ENCODE measurements at places on chromosomes 5 and 9. TPM values are rescaled to one million over a fixed set of nuclear protein-coding genes. Genes with fewer than 3 reads are reported as not detected.

DNA sequence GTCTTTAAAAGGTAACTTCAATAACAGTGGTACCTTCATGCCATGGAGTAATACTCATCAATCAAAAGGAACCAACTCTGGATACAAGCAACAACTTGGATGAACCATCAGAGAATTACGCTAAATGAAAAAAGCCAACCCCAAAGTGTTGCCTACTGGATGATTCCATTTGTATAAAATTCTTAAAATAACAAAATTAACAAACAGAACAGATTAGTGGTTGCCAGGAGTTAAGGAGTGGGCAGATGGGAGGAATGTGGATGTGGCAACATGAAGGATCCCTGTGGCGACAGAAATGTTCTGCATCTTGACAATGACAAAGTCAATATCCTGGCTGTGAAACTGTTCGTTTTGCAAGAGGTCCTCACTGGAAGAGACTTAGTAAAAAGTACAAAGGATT is 50.5 kb downstream of the SPTLC1 start:
- peaks cover 13% of the 10 kb centered on the region for H3K4me1 ChIP-seq
- H3K27me3 ChIP-seq = no peaks in the 10 kb centered on the region

DNA sequence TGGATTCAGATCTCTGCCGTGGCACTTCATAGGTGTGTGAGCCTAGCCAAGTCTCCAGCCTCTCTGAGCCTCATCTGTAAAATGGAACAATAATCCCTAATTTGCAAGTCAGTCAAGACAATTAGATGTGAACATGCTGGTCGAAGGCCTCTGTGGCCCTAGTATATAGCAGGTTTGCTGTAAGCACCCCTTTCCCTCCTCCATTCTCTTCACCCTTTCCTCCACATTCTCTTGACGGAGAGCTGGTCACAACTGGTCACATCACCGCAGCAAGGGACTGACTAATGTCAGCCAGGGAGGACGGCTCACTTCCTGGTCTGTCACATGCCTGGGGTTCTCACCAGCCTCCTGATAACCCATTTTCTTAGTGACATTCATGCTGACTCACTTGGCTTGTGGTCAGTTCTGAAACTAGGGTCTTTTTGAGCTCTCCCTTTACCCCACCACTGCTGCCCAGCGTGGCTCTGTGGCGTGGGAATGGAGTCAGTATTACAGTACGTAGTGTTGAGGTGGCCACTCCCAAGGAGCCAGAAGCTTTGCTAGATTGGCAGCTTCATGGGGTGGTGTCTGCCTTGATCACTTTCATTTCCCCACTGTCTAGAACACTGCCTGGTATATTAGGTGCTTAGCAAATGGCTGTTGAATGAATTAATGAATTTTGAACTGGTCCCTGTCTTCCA is 47.8 kb downstream of the ERGIC1 start:
- H3K27ac ChIP-seq = peak overlapping the region; percentile 99
- no peaks in the 10 kb centered on the region for H3K27me3 ChIP-seq

- H3K27ac ChIP-seq = no peak overlapping the region
- no peak overlapping the region for H3K4me3 ChIP-seq
- H3K4me1 ChIP-seq = no peaks in the 10 kb centered on the region
- H3K36me3 ChIP-seq = no peaks in the 10 kb centered on the region
Observed at GRCh38 chr9:98639133-98639532, 69.6 kb downstream of the GABBR2 start.

- peaks cover 17% of the 10 kb centered on the region for H3K27me3 ChIP-seq
- no peak for DNase-seq
- H3K4me1 ChIP-seq = no peaks in the 10 kb centered on the region
- no peaks in the 10 kb centered on the region for H3K36me3 ChIP-seq
- no peak overlapping the region for H3K4me3 ChIP-seq
Observed at GRCh38 chr9:131752231-131752884, 12.5 kb upstream of the RAPGEF1 start.

DNA sequence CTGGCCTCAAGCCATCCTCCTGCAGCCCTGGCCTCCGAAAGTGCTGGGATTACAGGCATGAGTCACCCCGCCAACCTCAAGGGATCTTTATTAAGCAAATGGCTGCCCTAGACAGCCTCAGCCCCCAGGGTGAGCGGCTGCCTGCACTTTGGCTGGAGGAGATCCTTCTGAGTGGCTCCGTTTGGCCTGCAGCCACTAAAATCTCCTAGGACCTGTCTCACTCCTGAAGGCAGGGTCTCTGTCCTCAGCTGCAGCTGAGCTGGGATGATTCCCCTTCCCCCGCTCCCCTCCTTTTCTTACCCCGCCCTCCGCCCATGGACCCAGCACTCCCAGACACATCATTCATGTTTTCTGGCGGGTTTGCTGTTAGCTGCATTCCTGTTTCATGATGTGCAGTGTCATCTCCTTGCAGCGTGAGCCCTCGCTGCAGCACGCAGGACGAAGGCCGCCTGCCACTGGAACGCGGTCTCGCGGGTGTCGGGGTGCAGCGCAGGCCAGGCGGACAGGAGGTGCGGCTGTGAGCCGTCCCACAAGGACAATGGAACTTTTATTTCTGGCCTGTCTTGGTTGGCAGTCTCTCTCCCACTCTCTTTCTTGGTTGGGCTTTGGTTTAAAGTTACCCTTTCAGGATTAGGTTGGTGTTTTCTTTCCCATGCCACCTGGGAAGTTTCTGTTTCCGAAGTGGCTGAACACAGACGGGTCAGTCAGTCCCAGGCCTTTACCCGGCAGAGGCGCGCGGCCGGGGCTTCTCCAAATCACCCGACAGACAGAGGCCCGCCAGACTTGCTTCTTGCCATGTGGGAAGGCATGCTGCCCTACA is 137.1 kb downstream of the FOXD1 start:
- H3K4me3 ChIP-seq = peak overlapping the region; percentile 56
- H3K4me1 ChIP-seq = peaks cover 33% of the 10 kb centered on the region
- no peaks in the 10 kb centered on the region for H3K36me3 ChIP-seq
- no peaks in the 10 kb centered on the region for H3K27me3 ChIP-seq

- peaks cover 51% of the 10 kb centered on the region for H3K4me1 ChIP-seq
- H3K27me3 ChIP-seq = no peaks in the 10 kb centered on the region
- no peak for DNase-seq
- H3K4me3 ChIP-seq = no peak overlapping the region
- peaks cover 75% of the 10 kb centered on the region for H3K36me3 ChIP-seq
Observed at GRCh38 chr5:14408969-14409586, 172.5 kb upstream of the OTULINL start.

DNA sequence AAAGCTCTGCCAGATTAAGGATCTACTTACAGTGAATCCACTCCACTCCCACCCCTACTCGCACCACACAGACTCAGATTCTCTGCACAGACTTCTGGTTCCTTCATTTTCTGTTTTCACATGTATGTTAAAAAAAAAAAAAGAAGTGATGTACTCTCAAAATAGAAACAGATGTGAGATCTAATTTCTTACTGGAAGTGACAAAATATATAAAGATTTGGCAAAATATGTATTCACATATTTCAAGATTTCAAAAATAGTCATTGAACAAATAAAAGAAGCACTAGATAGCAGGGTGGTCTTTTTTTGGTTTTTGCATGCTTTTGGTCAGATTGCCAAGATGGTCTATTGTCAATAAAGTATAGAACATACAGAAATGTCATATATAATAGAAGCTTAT is 379.2 kb downstream of the TMEM167A start:
- no peak overlapping the region for H3K27ac ChIP-seq
- H3K27me3 ChIP-seq = no peaks in the 10 kb centered on the region
- DNase-seq = no peak
- no peaks in the 10 kb centered on the region for H3K4me1 ChIP-seq

DNA sequence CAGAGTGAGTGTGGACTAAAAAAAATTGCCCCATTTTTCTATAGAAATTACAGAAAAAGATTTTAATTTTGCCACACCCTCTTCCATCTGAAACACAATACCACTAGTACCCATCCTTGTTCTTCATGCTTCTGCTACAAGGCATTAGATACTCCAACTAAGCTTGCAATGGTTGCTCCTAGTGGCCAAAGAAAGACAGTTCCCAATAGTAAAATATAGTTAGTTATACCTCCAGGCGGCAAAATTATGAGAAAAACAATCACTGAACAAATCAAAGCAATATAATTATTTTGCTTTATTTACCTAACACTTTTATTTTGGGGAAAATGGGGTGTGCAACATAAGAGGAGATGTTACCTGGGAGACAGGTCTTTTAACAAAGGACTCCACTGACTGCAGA is 101.2 kb downstream of the RAPGEF6 start:
- no peaks in the 10 kb centered on the region for H3K27me3 ChIP-seq
- H3K4me1 ChIP-seq = peaks cover 20% of the 10 kb centered on the region
- H3K27ac ChIP-seq = no peak overlapping the region
- no peak overlapping the region for H3K4me3 ChIP-seq
- no peak for DNase-seq

DNA sequence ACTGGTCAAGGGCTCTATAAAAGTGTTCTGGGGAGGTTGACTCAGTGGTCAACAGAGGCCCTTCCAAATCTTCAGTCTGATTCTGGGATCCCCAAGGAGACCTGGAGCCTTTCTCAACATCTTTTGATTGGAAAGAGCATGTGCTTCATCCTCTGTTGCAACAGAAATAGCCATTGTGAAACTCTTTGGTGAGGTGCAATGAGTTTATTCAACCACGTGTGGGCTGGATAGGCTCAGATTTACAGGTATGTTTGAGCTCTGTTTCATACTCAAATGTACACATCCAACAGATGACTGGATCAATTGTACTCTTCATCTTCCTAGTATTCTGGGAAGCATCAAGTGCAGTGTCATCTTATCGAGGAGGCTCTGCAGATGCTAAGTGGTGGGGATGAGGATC is 60.5 kb downstream of the CTSL start:
- DNase-seq = no peak
- no peak overlapping the region for H3K27ac ChIP-seq
- H3K36me3 ChIP-seq = no peaks in the 10 kb centered on the region
- no peaks in the 10 kb centered on the region for H3K27me3 ChIP-seq
- H3K4me1 ChIP-seq = peaks cover 3% of the 10 kb centered on the region

DNA sequence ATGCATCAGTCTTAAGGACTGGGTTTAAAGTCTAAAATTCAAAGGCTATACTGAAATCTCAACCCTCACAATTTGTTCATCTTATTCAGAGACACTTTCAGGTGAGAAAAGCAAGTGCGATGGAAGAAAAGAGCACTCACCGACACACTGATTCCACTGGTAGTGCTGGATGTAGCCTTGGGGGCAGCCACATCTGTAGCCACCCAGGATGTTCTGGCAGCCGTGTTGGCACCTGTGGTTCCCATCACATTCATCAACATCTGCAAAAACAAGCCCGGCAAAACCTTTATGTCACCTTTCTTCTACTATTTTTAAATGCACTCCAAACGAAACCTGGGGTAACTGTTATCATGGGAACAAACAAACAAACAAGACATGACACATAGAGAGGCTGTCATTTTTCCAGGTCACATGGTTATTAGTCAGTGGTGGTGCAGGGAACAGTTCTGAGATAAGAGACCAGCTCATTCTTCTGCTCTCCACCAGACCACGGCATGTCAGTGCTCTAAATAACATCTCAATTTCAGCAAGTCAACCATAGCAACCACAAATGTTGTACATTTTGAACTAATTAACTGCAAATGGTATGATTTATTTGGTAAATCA is 188.4 kb downstream of the SLC12A2 start:
- no peak overlapping the region for H3K4me3 ChIP-seq
- H3K27ac ChIP-seq = no peak overlapping the region
- DNase-seq = no peak
- H3K36me3 ChIP-seq = no peaks in the 10 kb centered on the region

DNA sequence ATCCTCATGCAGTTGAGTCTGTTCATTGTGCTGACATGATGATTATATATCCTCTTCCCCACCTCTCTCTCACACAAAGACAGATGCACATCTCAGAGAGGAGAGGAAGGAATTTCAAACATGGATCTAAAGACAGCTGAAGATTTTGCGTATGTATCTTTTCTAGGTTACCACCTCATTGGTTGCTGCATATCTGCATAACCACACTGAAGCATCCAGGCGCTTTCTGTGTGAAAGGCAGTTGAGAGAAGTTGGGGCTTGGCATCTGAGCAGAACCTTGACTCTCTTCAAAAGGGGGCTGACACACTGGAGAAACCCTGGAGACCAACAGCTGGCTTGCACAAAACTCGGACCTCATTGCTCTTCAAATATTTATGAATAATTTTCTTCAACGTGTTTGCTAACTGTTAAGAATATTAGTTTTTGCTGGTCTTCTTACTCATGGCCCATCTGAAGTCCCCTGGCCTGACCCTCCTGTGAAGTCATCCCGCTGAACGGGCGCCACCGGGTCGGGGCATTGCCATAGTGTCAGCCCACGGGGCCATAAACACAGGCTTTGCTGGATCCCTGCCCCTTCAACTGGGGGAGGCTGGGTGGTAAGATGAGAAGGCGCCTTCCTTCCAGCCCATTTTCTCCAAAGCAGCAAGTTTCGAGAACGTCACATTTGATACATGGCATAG is 593.2 kb upstream of the CLINT1 start:
- no peaks in the 10 kb centered on the region for H3K36me3 ChIP-seq
- no peak for DNase-seq
- H3K4me1 ChIP-seq = peaks cover 15% of the 10 kb centered on the region

DNA sequence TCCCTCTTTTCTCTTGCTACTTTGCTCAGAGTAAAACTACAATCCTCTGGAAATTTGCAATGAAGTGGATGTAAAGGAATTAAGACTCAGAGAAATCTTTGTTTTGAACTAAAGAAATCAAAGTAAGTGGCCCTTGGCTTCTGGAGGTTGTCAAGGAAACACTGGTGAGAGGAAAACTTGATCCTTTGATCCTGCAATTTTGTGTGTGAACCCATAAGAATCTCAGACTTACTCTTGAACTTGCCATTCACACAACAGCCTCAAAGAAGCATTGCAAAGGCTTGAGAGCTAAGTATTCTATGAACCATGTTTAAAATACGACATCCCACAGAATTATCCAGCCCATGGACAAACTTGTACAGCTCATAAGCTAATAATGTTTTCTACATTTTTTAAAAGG is 827.5 kb downstream of the TAF11L14 start:
- H3K36me3 ChIP-seq = no peaks in the 10 kb centered on the region
- H3K4me1 ChIP-seq = no peaks in the 10 kb centered on the region
- DNase-seq = no peak
- H3K4me3 ChIP-seq = no peak overlapping the region

DNA sequence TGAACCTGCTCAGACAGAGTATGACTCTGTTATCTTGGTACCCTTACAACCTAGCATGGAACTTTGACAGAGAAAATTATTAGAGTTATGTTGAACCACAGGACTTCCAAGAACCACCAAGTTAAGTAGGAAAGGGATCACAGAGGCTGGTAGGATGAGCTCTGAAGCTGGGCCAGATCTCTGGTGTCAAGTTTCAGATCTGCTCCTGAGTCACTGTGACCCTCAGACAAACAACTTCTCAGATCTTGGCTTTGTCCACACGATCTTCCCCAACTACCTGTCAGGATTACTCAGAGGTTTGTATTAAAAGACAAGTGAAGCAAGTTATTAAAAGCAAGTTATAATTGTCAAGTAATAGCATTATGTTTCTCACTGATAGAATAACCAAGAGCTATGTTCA is 189.0 kb downstream of the SEC61B start:
- no peaks in the 10 kb centered on the region for H3K4me1 ChIP-seq
- DNase-seq = no peak
- no peak overlapping the region for H3K4me3 ChIP-seq
- H3K27ac ChIP-seq = no peak overlapping the region

FAM221B gene
- not detected for total RNA-seq

SH3TC2 gene
- 0.72 TPM for total RNA-seq

IGIP gene
- 10.5 TPM for total RNA-seq

HAPLN1 gene
- total RNA-seq = 18.8 TPM

CERCAM gene
- 195 TPM for total RNA-seq

UAP1L1 gene
- total RNA-seq = 35.9 TPM

PKD2L2 gene
- under 0.01 TPM for total RNA-seq

PCDHGA7 gene
- 6.5 TPM for total RNA-seq

FREM1 gene
- total RNA-seq = 0.72 TPM

SPATA31E1 gene
- not detected for total RNA-seq

RGS7BP gene
- under 0.01 TPM for total RNA-seq

WHRN gene
- total RNA-seq = 2.2 TPM
